ENCODE measurements at places on chromosomes 11 and 22.

DNA sequence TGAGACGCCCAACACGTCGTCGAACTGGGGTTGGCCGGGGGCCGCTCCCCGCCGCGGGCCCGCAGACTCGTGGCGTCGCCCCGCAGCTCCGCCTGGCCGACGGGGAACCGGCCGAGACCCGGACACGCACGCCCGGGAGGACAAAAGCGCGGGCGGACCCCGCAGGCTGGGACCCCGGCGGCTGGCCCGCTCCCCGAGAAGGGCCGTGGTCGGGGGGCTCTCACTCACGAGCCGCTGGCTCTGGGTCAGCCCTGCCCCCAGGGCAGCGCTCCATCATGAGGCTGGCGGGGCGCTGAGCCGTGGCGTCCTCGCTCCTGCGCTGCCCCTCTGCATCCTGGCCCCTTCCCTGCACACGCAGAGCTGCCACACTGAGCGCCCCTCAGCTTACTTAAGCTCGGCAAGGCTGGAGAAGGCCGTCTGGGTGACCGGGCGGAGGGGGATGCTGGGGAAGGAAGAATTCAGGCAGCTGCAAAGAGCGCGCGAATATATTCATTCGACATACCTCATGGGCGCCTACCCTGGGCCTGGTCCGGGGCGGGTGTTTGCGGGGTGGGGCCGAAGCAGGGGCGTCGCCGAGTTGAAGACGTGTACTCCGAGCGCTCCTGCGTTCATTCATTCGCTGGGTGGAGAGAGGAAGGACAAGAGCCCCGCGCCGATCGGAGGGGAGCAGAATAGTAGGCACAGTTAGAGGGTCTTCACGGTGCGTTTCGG is 579 bp upstream of the CYB5R2 start:
- DNase-seq = no peak

GRCh38 chr11:46264976-46265375 is 12.5 kb upstream of the CREB3L1 start:
- no peak for DNase-seq

GRCh38 chr11:69891421-69892236 is 72.4 kb upstream of the FGF3 start:
- DNase-seq = no peak

- DNase-seq = no peak
Measured at GRCh38 chr11:114171257-114172054, 111.9 kb downstream of the ZBTB16 start.

DNA sequence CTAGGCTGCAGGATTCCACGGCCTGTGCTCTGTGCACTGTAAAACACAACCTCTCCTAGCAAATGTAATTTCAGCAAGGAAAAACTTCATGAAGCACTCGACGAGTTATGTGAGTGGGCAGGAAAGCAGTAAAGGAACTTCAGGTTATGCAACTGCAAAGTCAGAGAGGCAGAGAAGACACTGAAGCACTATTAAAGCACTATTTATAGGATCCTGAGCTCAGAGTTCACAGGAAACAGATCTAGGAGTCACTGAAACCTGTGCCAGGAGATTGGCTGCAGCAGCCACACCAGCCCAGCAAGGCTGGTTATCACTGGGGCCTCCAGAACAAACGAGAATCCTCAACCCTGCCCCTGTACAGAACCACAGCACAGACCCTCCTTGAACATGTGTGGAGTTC is 2.5 kb downstream of the SMIM35 start:
- no peak for DNase-seq

DNA sequence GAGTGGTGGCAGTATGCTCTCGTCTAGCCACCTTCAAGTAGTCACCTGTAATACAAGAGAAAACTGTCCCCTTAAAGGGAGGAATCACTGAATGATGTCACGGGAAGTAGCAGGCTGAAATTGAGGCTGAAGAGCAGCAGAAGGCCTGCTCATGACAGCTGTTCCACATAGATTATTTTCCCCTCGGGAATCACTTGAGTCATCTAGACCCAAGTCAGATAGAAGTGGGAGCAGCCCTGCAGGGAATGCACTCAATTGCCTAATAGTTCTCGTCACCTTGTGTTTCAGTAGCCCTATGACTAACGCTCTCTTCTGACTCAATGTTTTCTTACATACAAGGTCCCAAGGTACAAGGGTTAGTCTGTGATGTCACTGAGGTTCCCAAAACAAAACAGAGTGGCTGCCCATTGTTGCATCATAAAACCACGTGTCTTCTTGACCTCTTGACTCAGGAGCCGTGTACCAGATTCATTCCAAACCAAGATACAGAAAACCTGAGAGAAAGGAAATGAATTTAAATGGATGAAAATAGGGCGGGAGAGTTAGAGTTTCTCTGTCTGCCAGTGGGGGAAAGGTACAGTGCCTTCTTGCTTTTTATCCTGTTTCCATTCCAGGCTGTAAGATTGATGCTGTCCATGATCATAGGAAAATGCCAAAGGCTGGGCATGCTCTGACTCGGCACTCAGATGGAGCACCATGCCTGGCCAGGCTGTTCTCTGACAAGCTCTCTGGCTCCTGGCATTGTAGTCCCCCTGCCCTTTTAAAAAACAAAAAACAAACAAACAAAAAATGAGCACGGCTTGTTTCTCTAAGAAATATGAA is 21.6 kb upstream of the C11orf96 start:
- peak; percentile 100 for DNase-seq

GRCh38 chr22:43928468-43928867 is 4.9 kb downstream of the PNPLA3 start:
- no peak for DNase-seq

GRCh38 chr11:103995896-103996295 is 40.5 kb upstream of the DDI1 start:
- DNase-seq = no peak

DNA sequence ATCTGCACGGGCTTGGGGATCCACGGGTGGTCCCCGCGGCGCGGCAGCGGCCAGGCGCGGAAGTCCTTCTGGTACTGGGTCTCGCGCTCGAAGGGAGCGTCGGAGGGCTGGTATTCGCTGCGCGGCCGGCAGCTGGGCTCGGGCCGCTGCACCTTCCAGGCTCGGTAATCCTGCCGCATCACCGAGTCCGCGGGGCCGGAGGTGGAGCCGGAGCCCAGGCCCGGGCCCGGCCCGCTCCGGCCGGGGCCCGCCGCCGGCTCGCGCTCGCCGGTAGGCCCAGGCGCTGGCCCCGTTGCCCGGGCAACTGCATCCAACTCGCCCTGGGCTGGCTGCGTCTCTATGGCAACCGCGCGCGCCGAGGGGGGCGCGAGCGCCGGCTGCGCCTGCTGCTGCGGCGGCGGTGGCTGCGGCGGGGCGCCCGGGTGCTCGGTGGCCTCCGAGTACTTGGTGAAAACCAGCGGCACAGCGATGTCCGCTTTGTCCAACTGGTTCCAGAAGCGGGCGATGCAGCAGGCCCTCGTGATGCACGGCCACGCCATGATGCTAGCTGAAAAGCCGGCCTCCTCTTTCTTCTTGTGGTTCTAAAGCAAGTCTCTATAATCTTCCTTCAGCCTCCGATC is 897 bp downstream of the MAP6 start:
- peak; percentile 12 for DNase-seq

- no peak for DNase-seq
Measured at GRCh38 chr11:1929621-1930461, 10.3 kb downstream of the TNNT3 start.

- DNase-seq = no peak
Measured at GRCh38 chr22:48278620-48279460, 1516.4 kb downstream of the TBC1D22A start.

DNA sequence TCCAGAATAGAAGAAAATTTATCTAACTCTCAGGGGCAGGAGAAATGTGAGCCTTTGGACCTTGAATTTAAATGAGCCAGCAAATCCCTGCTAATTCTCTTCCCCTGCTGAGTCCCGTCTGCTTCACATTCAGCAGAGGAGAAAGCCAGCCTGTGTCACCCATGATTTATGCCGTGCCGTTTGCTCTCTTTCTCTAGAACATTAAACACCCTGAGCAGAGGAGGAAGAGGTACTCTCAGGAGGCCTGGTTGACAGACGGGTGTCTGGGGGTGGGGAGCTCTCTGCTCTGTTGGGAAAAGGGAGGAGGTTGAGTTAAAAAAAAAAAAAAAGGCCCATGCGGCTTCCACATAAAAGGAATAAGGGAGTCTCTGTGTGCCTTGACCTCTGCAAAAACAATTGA is 11.3 kb upstream of the MTMR3 start:
- no peak for DNase-seq

- DNase-seq = no peak
Measured at GRCh38 chr11:15616130-15617105, 501.7 kb downstream of the INSC start.

DNA sequence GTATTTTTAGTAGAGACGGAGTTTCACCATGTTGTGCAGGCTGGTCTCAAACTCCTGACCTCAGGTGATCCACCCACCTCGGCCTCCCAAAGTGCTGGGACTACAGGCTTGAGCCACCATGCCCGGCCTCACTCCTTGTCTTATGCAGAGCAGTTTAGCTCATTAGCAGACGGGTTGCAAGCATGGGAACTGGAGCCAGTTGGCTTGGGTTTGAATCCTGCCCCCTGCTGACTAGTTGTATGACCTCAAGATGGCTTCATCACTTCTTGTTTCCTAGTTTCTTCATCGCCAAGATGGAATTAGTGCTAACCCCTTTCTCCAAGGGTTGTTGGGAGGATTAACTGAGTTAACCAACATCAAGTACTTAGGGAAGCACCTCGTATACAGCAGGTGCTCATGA is 23.4 kb upstream of the RASD2 start:
- no peak for DNase-seq

DNA sequence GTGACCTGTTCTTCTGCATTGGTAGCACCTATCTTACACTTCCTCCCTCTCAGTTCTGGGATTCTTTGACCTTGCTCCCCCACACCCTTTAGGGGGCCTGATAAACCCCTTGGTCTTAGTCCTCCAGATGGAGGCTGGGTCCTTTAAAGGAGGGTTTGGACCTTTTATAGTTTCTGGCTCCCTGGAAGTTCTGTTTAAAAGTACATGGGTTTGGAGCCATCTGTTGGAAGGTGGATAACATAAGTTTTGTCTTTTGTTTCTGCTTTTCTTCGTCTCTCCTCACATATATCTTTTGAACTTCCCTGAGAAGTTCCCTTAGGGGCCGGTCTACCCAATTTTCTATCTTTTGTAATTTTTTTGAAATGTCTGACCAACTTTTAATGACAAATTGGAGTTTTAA is 17.9 kb upstream of the HYLS1 start:
- DNase-seq = no peak

DNA sequence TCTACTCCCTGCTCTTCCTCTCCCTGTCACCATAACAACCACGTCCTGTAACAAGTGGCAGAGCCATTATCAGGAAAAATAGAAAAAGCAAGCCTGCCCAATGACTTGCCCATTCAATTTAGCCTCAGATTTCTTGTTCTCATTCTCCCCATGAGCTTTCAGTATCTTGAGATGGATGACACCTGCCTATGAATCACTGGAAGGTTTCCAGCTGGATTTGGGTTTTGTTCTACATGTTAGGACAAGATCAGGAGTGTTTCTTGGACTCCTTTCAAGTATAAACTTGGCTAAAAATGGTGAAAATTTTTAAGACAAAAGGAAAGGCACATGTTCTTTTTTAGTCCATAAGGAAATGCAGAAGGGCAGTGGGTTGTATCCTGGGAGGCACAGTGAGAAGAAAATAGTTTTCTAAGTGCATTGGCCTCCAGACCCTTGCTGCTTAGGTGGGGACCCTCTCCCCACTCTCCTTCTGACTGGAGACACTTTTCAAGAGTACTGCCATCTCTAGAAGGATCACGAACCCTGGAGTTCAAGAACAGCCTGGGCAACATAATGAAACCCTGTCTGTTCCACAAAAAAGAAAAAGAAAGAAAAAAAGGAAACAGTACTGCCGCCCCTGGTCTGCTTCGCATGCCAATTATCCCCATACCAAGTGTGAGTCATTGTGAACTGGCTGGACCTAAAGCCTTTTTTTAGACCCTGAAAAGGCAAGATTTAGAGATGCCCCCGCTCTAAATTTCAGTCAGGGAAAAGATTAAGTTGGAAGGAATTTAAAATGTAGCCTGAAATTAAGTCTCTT is 51.0 kb downstream of the MTNR1B start:
- peak; percentile 43 for DNase-seq

DNA sequence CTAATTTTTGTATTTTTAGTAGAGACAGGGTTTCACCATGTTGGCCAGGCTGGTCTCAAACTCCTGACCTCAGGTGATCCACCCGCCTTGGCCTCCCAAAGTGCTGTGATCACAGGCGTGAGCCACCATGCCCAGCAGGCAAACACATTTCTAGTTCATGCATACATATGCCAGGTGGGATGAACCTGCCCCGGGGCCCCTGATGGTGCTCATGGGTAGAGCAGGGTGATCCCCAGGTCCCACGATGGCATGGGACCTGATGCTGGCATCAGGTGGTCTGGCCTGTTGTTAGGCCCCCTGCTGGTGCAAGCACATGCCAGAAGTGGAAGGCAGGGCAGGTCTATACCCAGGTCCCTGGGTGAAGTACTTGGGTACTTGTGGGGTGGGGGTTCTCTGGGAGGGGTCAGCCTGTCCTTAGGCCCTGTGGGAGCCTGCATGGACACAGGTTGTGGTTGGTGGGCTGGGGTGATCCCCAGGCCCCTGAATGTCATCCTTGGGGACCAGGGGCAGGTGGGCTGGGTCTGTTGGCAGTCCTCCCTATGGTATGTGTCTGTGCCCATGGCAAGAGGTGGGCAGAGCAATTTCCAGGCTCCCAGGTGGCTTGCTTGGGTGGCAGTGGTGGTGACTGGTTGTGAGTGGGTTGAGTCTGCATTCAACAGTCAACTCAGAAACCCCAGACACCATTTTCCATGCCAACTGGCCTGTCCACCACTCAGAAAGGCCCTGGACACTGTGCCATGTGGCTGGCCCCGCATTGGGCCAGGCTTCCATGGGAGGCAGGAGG is 9.6 kb upstream of the RGL4 start:
- no peak for DNase-seq

- peak; percentile 96 for DNase-seq
Measured at GRCh38 chr22:19497245-19497644, 17.5 kb downstream of the CDC45 start.

DNA sequence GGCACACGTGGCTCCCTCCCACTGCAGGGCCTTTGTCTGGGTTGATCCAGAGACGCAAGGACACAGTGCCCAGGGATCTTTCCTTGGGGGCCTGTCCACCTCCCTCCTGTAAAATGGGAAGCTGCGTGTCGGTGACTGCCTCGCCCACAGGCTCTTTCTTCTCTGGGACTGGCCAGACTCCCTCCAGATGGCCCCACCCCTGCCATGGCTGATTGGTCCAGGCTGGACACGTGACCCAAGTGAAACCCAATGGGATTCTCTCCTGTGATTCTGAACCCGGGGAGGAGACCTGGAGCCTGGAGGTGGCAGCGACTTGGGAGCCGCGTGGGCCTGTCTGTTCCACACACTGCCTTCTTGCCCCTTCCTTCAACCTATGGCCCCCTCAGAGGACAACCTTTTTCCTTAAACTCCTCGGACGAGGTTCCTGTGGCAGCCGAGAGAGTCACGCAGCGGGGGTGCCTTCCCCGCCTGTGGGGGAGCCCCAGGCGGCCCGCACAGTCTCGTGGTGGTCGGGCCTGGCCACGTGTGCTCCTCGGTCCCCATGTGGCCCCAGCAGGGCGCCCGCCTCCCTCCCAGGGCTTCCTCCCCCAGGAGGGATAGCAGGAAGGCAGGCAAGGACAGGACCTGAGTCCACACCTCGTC is 12.4 kb upstream of the MPPED1 start:
- DNase-seq = no peak

DNA sequence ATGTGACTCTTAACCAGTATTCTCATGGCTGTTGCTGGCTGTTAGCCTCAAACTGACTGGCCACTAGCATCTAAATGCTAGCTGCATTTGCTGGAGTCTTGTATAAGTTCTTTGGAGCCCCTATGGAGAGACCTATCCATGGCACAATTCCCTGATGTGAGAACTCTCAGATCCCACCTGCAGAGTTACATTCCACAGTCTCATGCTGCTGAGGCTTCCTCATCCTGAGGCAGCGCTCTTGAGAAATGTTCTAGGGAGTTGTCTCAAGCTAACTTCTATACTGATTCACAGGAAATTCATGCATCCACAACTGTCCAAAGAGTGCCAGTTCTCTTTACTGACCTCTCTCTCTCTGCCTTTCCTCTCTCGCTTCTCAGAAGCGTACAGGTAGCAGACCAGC is 218.0 kb upstream of the PITPNB start:
- DNase-seq = no peak
